Body of pancreas (tissue), 4 donors: ENCODE measurements at places on chromosomes 12 and 14. TPM values are rescaled to one million over a fixed set of nuclear protein-coding genes. Genes with fewer than 3 reads are reported as not detected.

GRCh38 chr14:58637040-58637390 lies 747 bp upstream of the DACT1 start:
- DNase-seq: peak; percentile 19

NCOR2 gene
- total RNA-seq: 53.7 TPM

- no peak for DNase-seq
Observed at GRCh38 chr14:30296931-30297405, 262.0 kb upstream of the G2E3 start.

- no peak for DNase-seq
Observed at GRCh38 chr12:6854036-6854435, 2.1 kb downstream of the USP5 start.

CCDC175 gene
- not detected for total RNA-seq

DNA sequence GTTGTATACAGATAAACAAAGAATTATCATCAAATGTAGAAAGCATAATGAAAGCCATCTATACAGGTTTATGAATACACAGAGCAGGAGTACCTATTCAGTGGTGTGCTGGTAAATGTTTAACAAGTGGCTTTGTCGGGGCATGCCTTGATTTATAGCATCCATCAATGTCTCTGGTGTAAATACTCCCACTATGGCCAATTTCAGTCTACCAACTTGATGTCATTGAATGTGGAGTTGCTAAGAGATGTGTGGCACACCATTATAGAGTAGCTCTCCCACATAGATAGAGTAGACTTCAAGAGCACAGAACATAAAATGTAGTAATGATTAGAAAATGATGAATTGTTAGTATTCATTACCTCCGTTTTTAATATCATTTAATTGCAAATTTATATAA lies 9.3 kb downstream of the GRIP1 start:
- no peak for DNase-seq

GRCh38 chr14:89650077-89650978 lies 233.3 kb upstream of the FOXN3 start:
- DNase-seq: no peak

DNA sequence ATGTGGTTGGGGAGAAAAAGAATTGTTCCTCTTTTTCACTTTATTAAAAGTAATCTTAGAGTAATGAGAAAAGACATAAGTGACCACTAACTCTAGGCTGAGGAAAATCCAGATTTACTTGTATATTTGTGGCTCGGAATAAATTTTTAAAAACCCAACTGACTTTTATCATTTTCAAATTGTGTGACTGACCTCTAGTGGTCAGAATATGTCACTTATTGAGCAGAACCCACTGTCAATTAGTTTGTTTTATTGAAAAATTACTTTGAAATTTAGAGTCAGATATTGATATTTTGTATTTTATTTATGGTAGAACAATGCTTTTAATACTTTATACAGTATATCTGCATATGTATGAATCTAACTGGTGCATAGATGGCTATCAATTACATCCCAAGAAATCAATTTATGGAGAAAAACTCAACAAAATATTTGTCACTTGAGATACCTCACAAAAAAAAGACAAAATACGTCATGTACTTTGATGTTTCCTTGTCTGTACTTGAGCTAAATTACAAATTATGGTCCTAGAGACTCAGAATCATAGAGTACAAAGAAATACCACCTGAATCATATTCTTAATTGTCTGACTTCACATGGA lies 229.4 kb downstream of the CNTN1 start:
- no peak for DNase-seq

DNA sequence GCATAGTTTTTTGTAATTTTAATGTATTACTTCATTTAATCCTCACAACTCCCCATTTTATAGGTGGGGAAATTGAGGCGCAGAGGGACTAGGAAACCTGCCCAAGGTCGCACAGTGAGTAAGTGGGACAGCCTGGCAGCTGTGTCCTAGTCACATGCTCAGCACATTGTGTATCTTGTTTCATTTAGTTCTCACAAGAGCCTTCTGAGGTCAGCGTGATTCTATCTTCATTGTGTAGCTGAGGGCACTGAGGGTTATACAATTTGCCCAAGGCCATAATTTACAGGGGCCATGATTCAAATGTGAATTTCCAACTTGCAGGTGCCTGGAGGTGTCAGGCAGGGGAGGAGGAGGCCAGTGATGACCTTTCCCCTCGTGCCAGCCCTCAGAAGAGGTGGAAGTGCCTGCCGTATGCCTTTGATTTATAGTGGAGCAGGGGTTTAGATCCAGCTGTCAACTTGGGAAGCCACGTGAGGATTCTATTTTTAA lies 30.3 kb upstream of the SMOC1 start:
- peak; percentile 17 for DNase-seq

- no peak for DNase-seq
Observed at GRCh38 chr12:50537538-50537919, 32.7 kb downstream of the DIP2B start.

SLC8A3 gene
- total RNA-seq: under 0.01 TPM

GRCh38 chr12:123966596-123966995 lies 6.0 kb downstream of the CCDC92 start:
- no peak for DNase-seq

DNA sequence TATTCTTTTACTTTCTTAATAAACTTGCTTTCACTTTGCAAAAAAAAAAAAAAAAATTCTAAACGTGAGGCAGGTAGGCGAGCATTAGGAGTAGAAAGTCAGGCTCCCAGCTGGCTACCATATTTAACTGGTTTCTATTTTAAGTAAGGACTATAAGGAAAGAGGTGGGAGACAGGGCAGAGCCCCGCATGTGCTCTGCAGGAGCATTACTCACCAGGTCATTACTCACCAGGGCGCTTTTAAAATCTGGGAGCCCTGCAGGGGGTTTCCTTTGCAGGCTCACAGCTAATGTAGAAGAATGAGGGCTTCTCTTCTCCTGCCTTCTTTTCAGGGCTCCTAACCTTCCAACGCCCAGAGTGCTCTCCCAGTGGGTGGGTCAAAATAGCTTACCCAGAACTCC lies 14.0 kb upstream of the DPF3 start:
- DNase-seq: no peak

NRDE2 gene
- total RNA-seq: 65.6 TPM

CHFR gene
- total RNA-seq: 31.4 TPM

OSBPL8 gene
- 23.1 TPM for total RNA-seq
